ENCODE measurements at places on chromosomes 11 and 22.

DNA sequence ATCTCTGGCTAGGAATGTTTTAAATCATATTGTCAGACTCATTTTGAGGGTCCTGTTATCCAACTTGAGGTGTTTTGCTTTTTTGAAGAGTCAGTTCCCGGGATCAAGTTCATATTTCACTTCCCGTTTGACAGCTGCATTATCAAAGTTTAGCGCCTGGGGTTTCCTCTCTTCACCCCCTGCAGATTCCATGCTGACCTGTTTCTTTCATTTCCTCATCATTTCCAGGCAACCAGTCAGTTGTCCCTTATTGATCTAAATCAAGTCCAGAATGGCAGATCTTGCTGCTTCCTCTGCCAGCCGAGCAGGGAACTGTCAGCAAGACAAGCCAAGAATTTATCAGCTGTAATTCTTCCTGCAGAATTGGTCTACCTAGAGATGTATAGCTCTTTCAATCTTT is 197.6 kb upstream of the SYN3 start:
- DNase-seq = no peak

DNA sequence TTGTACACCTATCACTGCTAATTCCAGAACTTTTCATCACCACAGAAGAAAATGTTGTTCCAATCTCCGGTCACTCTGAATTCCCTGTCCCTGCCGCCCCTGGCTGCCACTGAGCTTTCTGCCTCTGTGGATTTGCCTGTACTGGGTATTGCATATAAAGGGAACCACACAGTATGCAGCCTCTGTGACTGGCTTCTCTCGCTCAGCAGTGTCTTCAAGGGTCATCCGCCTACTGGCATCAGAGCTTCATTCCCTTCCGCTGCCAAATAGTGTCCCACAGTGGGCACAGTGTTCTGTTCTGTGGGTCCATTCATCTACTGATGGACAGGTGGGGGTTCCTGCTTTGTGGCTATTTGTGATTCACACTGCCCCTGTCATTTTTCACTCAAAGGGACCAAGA is 5.3 kb downstream of the DHCR7 start:
- DNase-seq = no peak

- no peak for DNase-seq
Observed at GRCh38 chr11:128940156-128940555, 2.5 kb downstream of the TP53AIP1 start.

DNA sequence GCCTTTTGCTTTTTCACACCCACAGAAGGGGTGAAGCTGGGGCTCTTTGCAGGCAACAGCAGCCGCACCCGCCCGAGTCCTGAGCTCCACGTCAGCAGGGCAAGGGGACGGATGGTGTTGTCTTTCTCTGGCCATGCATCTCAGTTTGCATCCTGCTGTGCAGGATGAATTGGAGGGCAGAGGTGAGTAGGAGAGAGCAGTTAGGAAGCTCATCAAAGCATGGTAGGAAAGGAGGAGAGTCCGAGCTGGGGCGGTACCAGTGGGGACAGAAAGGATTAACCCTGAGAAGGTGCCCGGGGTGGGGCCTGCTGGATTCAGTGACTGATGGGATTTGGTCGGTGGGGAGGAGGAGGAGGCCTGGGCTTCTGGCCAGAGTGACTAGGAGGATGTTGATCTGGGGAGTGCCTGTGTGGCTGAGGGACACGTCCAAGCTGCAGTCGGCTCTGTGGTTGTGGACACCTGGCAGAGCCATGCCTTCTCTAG is 14.6 kb downstream of the FAM83F start:
- DNase-seq = no peak

DNA sequence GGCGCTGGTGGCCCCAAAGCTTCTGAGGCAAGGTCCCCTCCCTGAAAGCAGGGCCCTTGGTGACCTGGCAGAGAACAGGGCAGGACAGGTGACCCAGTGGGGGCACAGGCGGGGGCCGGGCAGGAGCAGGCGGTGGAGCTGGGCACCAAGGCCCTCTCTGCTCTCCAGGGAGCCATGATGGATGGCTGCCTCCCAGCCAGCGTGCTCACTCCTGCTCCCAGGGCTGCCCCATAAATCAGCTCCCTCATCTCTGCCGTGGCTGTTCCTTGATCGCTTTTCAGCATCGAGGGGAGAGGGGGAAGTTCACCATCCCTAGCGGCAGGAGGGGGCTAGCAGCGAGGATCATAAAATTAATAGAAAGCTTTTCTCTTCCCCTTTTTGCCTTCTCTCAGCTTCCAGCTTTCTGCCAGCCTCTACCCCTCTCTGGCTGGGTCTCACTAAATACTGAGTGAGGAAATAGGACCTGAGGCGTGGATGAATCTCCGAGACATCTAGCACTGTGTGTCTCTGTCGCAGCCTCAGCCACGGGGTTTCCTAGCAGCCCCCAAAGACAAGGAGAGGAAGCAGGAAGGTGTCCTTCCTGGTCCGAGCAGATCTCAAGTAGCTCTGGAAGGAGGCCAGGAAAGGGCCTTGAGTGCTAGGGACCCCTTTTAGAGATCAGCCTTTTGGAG is 22.2 kb upstream of the ELFN2 start:
- no peak for DNase-seq

- DNase-seq = no peak
Observed at GRCh38 chr11:118379497-118379896, 20.1 kb downstream of the UBE4A start.

DNA sequence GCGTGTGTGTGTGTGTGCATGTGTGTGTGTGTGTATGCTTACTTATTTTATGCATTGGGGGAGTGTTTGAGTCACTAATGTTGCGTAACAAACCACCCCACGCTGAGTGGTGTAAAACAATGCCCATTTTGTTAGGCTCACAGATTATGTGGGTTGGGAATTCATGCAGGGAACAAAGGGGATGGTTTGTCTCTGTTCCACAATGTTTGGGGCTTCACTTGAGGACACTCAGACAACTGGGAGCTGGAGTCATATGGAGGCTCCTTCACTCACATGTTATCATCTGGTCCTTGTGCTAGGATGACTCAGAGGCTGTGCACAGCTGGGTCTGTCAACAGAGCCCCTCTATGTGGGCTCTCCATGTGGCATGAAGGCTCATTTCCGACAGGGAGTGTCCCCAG is 51.3 kb upstream of the LARGE1 start:
- DNase-seq = no peak

DNA sequence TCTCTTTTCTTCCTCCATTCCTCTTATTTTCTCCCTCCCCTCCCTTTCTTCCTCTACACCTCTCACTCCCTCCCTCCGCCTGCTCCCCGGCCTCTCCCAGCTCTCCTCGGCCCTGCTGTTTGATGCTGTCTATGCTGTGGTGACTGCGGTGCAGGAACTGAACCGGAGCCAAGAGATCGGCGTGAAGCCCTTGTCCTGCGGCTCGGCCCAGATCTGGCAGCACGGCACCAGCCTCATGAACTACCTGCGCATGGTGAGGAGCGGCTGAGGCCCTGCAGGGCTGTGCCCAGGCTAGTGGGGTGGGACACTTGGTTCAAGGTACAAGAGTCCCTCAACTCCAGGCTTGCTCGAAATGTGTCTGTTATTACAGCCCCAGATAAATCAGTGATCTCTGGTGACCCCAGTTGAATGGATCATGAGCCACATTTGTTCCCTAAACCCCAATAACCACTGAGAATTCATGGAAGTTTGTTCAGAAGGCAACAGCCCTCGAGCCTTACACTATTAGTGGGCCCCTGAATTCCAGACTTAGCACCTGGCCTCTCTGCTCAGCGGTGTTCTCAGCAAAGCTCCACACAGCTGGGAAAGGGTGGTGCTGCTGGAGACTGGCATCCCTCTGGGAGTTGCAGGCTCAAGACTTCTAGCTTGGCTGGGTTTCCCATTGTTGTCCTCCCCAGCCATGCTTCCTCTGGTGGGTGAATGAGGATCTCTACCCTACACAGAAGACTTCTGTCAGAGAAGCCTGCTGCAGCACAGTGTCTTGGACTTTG is 149.8 kb upstream of the TBCEL start:
- no peak for DNase-seq

- no peak for DNase-seq
Observed at GRCh38 chr11:45097721-45098493, 48.5 kb upstream of the PRDM11 start.

DNA sequence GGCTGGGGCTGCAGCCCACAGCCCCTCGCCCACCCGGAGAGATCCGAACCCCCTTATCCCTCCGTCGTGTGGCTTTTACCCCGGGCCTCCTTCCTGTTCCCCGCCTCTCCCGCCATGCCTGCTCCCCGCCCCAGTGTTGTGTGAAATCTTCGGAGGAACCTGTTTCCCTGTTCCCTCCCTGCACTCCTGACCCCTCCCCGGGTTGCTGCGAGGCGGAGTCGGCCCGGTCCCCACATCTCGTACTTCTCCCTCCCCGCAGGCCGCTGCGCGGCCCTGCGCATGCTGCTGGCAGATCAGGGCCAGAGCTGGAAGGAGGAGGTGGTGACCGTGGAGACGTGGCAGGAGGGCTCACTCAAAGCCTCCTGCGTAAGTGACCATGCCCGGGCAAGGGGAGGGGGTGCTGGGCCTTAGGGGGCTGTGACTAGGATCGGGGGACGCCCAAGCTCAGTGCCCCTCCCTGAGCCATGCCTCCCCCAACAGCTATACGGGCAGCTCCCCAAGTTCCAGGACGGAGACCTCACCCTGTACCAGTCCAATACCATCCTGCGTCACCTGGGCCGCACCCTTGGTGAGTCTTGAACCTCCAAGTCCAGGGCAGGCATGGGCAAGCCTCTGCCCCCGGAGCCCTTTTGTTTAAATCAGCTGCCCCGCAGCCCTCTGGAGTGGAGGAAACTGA is 731 bp downstream of the GSTP1 start:
- no peak for DNase-seq

Measured in stimulated activated CD8-positive, alpha-beta memory T cell treated with anti-CD3 and anti-CD28 coated beads, Interleukin-4, amount 100 ng/mL, for 1 hour (primary cell).